ENCODE measurements at places on chromosomes 5 and 9.

DNA sequence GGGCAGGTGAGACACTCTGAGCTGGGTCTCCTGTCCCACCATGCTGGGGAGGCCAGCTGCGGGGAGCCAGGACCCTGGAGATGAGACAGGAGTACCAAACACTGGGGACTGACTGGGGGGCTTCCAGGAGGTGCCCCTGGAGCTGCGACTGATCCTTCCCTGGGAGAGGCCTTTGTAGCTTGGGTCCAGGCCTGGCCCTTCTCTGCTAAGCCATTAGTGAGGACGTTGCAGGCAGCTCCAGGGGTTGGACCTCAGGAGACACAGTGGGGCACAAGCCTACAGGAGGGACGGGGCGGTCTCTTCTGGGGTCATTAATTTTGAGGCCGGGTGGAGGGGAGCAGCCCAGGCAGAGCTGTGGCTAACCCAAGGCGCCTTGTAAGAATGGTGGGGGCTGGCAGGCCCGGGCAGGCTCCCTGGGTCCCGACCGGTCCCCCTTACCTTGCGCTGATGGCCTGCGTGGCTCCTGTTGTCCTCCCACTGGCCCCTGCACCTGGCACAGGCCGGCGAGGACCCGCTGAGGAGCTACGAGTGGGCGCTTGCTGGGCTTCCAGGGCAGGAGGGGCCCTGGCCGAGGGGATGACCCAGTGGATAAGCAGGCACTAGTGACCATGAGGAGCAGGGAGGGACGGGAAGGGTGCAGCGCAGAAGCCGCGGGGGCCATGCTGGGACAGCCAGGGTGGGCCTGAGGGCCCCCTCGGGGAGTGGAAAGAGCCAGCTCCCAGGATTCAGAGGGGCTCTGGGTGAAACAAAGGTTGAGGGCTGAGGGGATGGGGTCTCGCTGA is 5.1 kb downstream of the MRPS2 start:
- no peak for DNase-seq

GRCh38 chr9:128033609-128034008 is 33.5 kb downstream of the NAIF1 start:
- no peak for DNase-seq

DNA sequence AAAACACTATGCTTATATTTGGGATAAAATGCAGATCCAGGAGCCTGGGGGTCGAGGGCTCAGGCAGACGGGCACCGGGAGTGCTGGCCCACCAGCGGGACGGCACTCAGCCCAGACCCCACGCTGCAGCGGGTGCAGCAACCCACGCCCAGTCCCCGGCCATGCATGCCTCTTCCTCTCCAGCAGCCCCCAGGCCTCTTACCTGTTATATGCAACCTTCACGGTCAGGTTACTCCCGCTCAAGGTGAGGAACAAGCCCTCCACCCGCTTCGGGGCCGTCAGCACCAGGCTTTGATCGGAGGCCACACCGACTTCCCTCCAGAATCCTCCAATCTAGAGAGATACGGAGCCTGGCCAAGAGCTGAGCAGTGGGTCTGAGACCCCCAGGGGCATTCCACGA is 1.2 kb downstream of the LCN8 start:
- DNase-seq: no peak

DNA sequence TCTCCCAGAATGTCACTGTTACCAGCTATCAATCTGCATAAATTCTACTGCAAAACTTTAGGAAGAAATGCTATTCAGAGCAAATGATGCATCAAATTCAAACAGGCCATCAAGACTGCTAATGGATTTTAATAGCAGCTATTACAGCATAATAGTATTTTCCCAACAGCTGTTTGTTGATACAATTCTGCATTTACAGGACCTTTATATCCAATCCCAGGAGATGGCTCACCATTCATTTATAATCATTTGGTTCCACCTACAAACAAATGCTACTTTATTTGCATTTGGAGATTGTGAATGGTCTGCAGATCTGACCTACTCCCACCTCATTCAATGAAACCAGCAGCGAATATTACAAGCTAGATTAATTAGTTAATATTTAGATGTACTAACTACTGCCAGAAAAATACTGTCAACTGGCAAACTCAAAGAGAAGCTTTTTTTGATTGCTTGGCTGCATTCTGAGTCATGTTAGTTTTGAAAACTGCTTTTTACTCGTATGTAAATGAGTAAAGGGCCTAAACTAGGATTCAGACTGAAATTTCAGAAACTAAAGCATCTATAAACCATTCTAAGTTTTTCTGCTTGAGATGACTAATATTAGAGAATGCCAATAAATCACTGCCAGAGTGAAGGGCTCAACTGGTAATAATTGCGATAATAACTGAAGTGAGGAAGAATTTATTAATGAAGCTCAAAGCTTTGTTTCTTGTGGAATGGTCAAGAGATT is 7.1 kb upstream of the PCA3 start:
- DNase-seq: peak; percentile 95

- DNase-seq: no peak
Observed at GRCh38 chr9:27967210-27967609, 393.9 kb upstream of the C9orf72 start.

GRCh38 chr9:27394154-27394825 is 97.3 kb upstream of the EQTN start:
- DNase-seq: no peak

GRCh38 chr5:96090215-96090614 is 128.6 kb upstream of the ELL2 start:
- DNase-seq: no peak

DNA sequence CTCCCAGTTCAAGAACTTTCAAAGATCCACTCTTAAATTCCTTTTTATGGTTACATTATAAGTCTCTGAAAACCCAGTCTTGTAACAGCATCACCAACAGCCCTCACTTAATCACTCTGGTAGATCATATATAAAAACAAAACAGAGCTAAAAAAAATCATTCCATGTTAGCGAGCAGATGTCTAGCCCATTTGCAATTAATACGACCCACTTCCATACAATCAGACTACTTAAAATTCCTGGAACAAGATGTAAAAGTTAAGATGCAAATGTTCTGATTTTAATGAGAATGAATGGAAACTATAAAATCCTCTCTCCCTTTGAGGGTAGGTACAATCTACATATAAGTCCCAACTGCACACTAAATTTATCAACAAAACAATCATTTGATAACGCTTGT is 167.0 kb downstream of the MED27 start:
- no peak for DNase-seq

GRCh38 chr9:2494562-2494961 is 127.0 kb upstream of the VLDLR start:
- no peak for DNase-seq

DNA sequence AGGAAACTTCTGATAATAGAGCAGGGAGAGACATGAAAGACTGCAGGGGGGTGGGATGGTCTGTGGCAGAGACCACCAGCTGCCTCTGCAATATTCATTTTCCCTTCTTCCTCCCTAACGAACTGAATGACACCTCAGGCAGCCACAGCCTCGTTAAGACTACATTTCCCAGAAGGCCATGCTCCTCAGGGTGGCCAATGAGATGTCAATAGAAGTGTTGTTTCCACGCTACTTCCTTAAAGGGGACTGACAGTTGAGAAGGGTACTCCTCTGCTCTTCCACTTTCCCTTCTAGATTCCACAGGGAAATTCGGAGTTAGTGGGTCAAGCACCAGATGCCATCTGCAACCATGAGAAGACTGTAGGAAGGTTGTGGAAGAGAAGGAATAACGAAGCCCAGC is 52.0 kb upstream of the DAPK1 start:
- no peak for DNase-seq

- DNase-seq: no peak
Observed at GRCh38 chr9:121179930-121180681, 21.6 kb downstream of the RAB14 start.

DNA sequence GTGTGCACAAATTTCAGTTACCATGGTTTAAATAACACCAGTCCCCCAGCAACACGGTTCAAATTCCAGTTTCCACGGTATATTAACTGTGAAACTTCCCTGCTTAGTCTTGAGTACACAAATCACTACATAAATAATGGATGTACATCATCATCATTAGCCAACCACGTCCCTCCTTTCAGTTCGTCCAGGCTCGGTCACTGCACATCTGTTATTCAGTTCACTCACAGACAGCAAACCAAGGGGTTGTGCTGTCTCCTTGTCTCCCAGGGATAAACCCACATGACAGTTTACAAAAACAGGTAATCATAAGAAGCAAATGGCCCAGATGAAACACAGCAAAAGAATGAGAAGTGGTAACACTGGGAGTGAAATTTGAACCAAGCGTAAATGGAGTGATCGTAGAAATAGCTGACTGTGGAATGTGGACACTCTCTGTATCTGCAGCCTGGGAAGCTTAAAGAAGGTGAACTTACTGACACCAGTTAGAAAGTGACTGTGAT is 61.0 kb upstream of the RAD23B start:
- peak; percentile 75 for DNase-seq

DNA sequence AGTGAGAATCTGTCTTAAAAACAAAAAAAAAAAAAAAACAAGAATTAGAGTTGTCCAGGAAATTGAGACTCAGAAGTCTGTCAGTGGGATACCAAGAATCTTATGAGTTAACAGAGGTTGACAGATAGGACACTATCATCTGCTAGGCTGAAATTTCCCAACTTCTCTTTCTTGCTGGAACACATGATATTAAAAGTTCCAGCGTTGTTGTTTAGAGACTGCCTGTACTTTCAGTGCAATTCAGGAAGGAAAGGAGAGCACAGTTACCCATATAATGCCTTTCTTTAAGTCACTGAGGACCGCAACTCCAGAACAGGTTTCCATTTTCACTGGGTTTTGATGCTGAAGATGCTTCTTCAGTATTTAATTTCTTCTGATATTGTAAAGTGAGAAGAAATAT is 13.5 kb downstream of the TRPM6 start:
- DNase-seq: no peak

DNA sequence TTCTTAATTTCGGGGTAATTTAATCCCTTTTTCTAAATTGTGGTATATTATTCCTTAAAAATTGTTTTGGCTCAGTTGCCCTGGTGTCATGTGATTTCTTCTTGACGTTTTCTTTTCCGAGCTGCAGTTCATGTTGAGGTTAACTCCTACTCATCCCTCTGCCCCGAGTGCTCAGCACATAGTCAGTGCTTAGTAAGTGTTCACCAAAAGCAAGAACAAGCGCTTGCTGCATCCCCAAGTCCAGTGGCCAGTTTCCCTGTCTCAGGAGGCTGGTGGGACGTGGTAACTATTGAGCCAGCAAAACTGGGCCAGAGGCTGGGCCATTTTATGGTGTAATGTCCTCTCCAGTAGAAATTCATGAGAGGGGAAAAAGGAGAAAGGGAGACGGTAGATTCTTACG is 23.3 kb downstream of the TRIO start:
- DNase-seq: no peak

- no peak for DNase-seq
Observed at GRCh38 chr5:65952259-65952658, 25.9 kb downstream of the ERBIN start.

DNA sequence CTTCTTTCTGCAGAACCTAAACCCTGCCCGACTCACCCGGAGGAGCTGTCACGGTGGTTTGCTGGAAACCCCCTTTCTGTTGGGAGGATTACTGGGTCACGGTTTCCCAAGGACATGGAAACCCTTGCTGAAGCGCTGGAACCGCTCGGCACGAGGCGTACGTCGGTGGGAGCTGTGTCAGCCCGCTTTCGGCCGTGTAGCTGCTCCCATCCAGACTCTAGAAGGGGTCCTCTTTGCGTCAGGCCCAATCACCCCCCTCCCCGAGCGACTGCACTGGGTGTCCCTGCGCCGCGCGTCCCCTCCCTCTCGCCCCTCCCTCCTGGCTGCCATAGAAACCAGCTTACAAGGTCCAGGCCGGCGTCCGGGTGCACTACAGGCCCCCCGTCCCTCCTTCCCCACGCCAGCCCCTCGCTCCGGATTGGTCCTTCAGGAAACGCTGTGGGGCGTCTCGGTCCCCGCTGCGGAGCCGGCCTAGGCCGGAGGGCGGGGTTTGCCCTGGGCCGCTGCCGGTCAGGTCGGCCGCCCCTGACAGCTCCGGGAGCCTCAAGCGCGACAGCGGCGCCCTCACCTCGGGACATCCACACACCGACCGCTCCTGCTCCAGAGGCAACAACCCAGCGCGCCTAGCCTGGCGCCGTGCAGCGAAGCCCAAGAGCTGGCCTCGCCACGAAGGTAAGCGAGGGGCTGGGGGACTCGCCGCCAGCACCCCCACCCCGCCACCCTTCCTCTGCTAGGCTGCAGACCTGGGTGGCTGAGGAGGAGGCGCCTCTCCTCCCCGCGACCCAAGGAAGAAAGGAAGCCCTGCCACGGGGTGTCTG is at the start of gene NIM1K:
NIM1K (plus strand) TSS at position 486 of the 818 bp plus-strand sequence. CDS start 53,551 bp downstream, outside the sequence.
- DNase-seq: peak; percentile 83

- no peak for DNase-seq
Observed at GRCh38 chr9:123003466-123003865, 30.0 kb upstream of the GPR21 start.

DNA sequence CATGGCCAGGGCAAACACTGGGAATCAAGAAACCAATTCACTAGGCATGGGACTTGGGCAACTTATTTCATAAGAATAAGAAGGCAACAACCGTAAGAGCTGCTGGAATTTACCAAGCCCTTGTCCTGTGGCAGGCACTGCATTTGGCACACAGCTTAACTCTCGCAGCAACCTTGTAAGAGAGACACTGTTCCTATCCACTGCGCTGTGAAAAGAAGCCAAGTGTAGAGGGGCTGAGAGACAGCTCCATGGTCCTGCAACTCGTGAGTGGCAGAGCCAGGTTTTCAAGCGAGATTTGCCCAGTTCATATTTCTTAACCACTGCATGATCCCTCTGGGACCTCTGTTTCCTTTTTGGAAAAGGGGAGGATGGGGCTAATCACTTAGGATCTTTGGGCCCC is 129.3 kb upstream of the STC2 start:
- DNase-seq: no peak

DNA sequence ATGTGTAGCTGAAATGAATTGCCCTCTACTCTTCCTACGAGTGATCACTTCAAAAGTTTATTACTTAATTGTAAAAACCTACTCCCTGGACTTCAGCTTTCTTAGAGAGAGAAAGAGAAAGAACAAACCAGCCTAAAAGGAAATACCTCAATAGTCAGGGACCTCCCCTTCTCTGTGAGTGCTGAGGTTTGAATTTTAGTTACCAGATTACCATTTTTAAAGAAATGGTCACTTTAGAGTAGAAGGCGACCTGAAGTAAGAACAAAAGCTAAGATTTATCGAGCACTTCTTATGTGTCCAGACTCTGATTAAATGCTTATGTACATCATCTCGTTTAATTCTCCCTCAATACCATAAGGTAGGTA is 11.3 kb downstream of the RAPGEF1 start:
- DNase-seq: no peak

GRCh38 chr9:84512493-84512892 is 157.0 kb upstream of the NTRK2 start:
- DNase-seq: no peak

DNA sequence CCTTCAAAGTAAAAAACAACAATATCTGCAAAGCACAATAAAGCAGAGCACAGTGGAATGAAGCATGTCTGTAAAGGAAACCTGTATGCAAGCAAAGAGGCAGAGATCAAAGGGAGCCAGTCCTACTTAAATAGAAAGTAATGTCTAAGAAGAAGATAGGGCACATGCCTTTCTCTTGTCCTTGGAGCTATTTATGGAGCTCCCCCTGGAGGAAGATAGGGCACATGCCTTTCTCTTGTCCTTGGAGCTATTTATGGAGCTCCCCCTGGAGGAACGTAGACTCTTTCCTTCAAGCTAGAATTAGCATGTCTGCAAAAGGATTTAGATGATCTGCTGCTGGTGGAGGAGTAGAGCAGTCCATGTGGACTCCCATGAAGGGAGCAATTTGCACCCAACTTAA is 168.1 kb upstream of the RASEF start:
- peak; percentile 23 for DNase-seq

Data from NCI-H748 treated with DMSO at 0.1 percent for 48 hours (cell line).